SJSA1 (cell line): ENCODE measurements at places on chromosomes 2 and 18.
A peak's percentile ranks its signal among the peaks of the same experiment; 100 is the strongest.

GRCh38 chr2:222194669-222195068 is 104.1 kb downstream of the PAX3 start:
- no peak for DNase-seq

DNA sequence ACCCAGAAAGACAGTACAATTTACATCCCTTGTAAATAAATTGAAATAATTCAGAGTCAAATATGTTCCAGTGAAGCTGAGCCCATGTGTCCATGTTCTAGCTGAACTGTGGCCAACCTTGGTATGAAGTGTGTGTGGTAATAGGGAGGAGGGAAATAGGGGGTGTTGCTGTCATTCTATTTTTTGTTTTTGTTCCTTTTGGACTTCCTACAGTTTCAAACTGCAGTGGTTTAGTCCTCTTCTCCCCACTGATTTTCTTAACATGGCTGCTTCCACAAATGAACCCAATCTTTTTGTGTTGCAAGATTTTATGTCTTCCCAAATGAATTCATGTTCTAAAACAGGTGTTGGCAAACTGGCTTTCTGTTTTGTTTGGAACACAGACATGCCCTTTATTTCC is 156.9 kb downstream of the CCBE1 start:
- DNase-seq, result no peak

DNA sequence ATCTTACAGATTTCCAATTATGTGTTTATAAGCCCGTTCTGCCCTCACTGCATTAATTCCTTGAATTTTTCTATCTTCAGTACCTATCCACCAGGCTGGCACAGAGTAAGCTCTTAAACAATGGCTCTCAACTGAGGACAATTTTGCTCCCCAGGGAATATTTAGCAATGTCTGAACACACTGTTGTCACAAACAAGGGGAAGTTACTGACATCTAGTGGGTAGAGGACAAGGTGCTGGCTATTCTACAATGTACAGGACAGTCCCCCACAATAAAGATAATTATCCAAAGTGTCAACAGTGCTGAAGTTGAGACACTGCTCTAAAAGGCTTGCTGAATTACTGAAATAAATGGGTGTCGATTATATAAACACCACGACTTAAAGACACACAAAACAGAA is 5.0 kb downstream of the NDUFS1 start:
- no peak for DNase-seq

- no peak for DNase-seq
These were observed 741.2 kb upstream of the FAM98A start for GRCh38 chr2:34340307-34340706.

GRCh38 chr2:104118889-104119288 is 735.0 kb upstream of the POU3F3 start:
- DNase-seq, result no peak

DNA sequence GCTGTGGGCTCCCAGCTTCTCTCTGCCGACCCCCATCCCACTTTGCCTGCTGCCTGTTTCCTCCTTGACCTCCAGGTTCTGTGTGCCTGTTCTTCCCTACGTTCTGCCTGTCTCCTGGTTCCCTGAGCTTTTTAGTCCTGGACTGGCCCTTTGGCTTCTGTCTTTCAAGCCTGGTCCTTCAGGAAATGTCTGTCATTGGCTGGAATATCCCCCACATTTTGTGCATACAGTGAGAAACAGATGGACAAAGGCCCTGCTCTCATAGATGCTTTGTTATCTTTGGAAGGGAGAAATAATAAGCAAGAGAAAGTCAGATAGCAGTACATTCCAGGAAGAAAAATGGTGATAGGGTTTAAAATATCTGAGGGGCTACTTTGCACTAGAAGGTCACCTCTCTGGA is 5.7 kb downstream of the MGAT5 start:
- no peak for DNase-seq

- DNase-seq, result peak; percentile 88
These were observed 40.4 kb downstream of the PTPN2 start for GRCh38 chr18:12843420-12844350.

DNA sequence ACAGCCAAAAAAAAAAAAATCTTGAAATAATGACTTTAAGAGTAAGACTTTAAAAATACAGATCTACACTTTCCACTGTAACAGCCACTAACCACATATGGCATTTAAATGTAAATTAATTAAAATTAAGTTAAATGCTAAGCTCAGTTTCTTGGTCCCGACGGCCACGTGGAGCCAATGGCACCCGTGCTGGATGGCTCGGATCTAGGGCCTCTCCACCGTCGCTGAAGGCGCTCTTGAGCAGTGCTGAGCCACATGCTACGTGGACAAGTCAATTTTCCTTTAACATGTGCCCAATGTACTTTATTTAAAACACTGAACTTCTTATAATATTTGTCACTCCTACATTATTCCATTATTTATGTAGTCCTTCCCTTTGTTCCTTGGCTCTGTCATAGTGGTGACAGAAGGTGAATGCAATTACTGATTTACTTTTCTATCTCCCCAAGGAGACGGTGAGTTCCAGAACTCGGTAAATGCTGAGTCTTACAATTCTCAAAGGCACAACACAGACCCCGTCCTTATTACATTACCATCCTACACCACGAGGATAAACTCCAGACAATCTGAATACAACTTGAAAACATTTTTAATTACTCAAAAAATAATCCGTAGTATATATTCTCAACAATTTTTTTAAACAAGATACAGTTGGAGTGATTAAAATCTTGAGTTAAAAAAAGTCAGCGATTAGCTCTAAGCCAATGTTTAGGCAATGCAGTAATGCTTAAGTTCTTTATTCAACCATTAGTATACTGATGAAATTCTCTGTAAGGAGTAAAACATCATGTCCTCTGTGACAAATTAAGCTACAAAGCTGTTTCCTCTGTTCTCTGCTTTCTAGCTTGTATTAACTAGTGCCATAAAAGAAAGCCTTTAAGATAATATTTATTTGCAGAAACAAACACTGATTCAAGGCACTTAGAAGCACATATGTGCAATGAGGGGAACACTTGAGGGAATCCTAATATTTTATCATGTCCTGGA is 95.1 kb downstream of the AFF3 start:
- DNase-seq, result no peak

- no peak for DNase-seq
These were observed 1234.3 kb upstream of the DDX18 start for GRCh38 chr2:116580209-116580608.

GRCh38 chr18:55550471-55550870 is 37.5 kb downstream of the TCF4 start:
- no peak for DNase-seq

- no peak for DNase-seq
These were observed 238.0 kb upstream of the COPS8 start for GRCh38 chr2:236847538-236848263.

GRCh38 chr2:128594651-128594910 is 275.9 kb upstream of the HS6ST1 start:
- peak; percentile 16 for DNase-seq

DNA sequence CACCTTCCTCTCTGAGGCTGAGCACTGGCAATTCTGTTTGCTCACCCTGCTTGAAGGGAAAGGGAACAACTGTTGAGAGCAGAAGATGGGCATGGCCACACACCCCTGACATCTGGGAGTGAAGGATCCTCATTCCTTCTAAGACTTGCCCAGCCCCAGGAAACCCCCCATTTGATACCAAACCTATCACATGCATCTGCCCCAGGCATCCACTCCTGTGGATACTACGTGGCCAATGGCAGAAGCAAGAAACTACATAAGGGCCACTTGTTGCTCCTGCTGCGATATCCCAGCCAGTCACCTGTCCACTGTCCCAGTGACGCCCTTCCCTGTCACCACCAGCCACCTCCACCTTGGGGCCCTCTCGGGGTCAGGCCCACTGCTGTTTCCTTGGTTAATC is 185.2 kb downstream of the SMAD2 start:
- no peak for DNase-seq

GRCh38 chr2:184610891-184611290 is 12.6 kb downstream of the ZNF804A start:
- DNase-seq, result no peak

- DNase-seq, result no peak
These were observed 168.7 kb downstream of the ANKRD44 start for GRCh38 chr2:197141702-197142473.

DNA sequence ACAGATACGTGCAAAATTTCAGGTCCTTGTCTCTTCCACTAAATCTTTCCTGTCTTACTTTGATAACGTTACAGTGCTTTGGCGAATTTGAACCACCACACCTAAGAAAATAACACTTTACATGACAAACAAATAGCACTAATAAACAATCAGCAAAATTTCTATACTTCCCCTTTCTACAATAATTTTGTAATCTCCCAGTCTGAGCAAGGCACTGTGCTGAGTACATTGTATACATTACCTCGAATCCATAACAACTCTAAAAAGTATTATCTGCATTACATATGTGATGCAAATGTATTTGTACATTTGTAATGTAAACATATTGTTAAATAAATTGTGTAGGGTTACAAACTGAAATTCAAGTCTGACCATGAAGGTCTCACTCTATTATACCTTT is 49.9 kb downstream of the RTN4 start:
- DNase-seq, result no peak

- DNase-seq, result no peak
These were observed 21.1 kb downstream of the ARHGAP15 start for GRCh38 chr2:143150287-143150686.

DNA sequence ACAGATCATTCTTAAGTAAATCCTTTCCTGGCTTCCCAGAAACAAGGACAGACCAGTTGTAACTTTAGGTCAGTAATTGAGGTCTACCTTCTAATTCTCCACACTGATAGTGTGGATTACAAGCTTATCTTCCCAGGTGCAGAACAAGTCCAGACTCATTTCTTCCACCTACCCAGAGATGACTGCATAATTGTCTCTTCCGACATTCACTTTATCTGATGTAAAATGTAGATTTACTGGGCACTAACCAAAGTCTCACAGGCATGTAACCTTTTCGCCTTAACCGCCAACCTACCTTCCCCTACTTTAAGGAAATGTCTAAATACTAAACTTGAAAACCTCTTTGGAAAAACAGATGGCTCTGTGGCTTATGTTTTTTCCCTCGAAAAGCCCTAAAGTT is 96.2 kb downstream of the NCK2 start:
- no peak for DNase-seq

GRCh38 chr2:73053316-73054114 is 18.0 kb downstream of the SFXN5 start:
- DNase-seq, result no peak

GRCh38 chr18:55650363-55650870 is 62.4 kb upstream of the TCF4 start:
- no peak for DNase-seq

DNA sequence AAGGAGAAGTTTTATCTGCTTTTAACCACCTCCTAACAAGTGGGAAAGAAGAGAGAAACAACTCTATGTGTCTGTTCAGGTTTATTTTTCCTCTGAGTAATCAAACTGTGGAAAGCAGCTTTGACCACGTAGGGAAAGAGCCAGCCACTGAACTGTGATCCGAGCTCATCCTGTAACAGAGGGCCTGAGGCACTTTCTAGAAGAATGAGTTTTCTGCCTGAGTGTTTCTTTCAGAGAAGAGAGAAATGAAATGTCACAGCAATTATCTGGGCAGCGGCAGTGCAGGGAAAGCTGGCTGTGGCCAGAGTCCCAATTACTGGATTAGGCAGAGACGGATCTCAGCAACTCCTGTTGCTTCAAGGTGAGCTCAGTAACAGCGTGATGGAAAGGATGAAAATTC is 151.9 kb downstream of the CD226 start:
- DNase-seq, result no peak

- no peak for DNase-seq
These were observed 48.1 kb upstream of the CRIM1 start for GRCh38 chr2:36307441-36307840.

DNA sequence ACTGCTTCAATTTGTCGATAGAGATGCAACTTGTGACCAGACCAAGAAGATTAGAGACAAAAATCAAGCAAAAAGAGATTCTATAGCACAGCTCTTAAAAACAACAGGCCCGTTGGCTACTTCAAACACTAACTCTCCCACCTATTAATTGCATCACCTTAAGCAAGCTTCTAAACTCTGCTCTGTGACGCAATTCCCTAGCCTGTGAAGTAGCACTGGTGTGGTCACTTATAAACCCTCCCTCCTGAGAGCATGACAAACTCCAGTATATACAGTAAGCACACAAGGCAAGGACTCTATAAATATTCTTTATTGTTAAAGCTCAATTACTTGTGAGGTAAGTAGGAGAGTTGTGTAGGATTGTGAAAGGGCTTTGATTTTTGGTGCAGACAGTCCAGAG is 72.3 kb downstream of the CMPK2 start:
- no peak for DNase-seq

GRCh38 chr2:224436634-224437033 is 34.7 kb upstream of the FAM124B start:
- DNase-seq, result no peak

- no peak for DNase-seq
These were observed 786 bp downstream of the POLE4 start for GRCh38 chr2:74959106-74959751.

- DNase-seq, result no peak
These were observed 396.7 kb upstream of the RGPD4 start for GRCh38 chr2:107430006-107430405.

GRCh38 chr2:222837643-222838056 is 23.2 kb upstream of the ACSL3 start:
- DNase-seq, result peak; percentile 45

GRCh38 chr2:6930923-6931647 is 13.9 kb downstream of the RNF144A start:
- no peak for DNase-seq

- no peak for DNase-seq
These were observed 48.2 kb upstream of the TMEM200C start for GRCh38 chr18:5943514-5943913.

- no peak for DNase-seq
These were observed 23.2 kb downstream of the SPEG start for GRCh38 chr2:219457784-219458369.

- DNase-seq, result no peak
These were observed 259.2 kb downstream of the OSR1 start for GRCh38 chr2:19099181-19099580.

DNA sequence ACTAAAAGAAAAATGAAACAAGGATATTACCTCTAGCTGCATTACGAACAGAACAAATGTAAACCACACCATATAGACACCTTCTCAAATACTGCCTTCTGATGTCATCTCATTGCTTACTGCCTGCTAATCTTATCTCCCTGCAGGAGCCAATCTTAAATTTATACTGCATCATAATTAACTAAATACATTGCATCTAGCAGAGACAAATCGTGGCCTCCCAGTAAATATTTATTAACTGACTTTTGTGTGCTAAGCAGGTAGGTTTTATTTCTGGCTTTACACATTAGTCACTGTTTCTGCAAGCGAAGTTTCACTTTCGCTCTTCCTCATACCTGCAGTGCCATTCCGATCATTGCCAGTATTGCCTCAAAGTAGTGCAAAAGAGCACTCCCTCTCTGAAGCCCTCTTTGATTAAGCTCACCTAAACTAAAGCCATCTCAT is 67.5 kb downstream of the SPATS2L start:
- no peak for DNase-seq

GRCh38 chr2:217887841-217888701 is 114.7 kb downstream of the TNS1 start:
- DNase-seq, result no peak

DNA sequence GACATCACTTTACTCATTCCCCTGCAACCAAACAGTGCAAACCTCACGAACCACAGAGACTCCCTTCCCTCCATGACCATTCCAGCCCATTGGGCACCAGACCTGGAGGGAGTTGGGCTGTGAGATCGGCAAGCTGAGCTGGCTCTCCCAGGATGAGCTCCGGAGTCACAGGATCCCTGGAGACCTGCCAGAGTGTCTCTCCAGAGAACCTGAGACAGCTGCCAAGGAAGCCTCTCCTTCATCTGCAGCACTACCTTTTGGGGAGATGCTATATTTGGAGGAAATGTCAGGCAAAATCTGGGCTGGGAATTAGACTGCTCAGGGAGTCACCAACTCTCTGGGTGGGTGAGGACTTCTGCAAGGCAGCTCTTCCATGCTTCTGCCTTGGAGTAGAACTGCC is 417.4 kb downstream of the TNS1 start:
- no peak for DNase-seq
